Chondrocyte (in vitro differentiated cells): ENCODE measurements at places on chromosomes 2 and 18. TPM values are rescaled to one million over a fixed set of nuclear protein-coding genes. Genes with fewer than 3 reads are reported as not detected.

GRCh38 chr2:96537734-96538486 is 1.4 kb downstream of the ARID5A start:
- no peak for DNase-seq
- H3K27ac ChIP-seq = no peak overlapping the region
- no peaks in the 10 kb centered on the region for H3K27me3 ChIP-seq
- H3K4me3 ChIP-seq = peak overlapping the region; percentile 89

- H3K4me3 ChIP-seq = no peak overlapping the region
- DNase-seq = peak; percentile 17
- H3K27ac ChIP-seq = no peak overlapping the region
- peaks cover 1% of the 10 kb centered on the region for H3K27me3 ChIP-seq
- no peaks in the 10 kb centered on the region for H3K4me1 ChIP-seq
- no peaks in the 10 kb centered on the region for H3K36me3 ChIP-seq
Measured at GRCh38 chr2:72004201-72004915, 143.3 kb downstream of the CYP26B1 start.

DNA sequence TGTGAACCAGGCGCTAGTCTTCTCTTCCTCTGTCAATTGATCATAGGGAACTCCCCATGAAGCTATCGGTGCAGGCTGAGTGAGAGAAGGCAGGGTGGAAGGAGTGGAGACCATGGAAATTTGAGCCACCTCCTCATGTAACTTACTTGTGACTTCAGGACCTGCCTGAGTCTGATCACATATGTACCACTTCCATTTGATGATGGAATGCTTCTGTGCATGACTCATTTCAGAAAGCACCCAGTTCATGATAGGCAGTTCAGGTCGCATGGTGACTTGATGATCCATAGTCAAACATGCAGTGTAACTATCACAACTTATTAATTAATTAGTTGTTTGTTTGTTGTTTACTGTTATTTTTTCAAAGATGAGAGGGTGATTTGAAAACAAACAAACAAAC is 1296.7 kb downstream of the SUCLG1 start:
- DNase-seq = no peak
- no peak overlapping the region for H3K27ac ChIP-seq
- no peaks in the 10 kb centered on the region for H3K4me1 ChIP-seq

DNA sequence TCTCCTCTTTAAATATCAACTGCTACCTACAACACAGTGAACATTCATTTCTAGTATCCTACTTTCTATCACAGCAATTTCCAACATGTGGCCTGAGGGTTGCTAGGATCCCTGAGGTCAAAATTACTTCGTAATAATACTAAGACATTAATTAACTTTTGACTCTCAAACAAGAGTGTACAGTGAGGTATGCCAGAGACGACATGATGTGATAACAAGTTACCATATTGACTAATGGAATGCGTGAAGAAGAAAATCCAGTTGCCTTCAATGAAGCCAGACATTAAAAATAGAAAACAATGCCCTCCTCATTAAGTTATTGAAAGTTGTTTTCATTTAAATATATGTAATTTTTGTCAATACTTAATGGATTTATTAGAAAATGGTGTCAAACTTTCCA is 13.1 kb downstream of the ORC2 start:
- H3K27me3 ChIP-seq = no peaks in the 10 kb centered on the region
- H3K36me3 ChIP-seq = peaks cover 13% of the 10 kb centered on the region
- no peak for DNase-seq

GRCh38 chr2:64698668-64699444 is 45.1 kb upstream of the SERTAD2 start:
- H3K27ac ChIP-seq = peak overlapping the region; percentile 83

- H3K4me3 ChIP-seq = no peak overlapping the region
- H3K36me3 ChIP-seq = peaks cover 1% of the 10 kb centered on the region
- no peaks in the 10 kb centered on the region for H3K27me3 ChIP-seq
- H3K4me1 ChIP-seq = peaks cover 19% of the 10 kb centered on the region
- H3K27ac ChIP-seq = no peak overlapping the region
Measured at GRCh38 chr18:24344509-24344908, 53.1 kb downstream of the OSBPL1A start.

DNA sequence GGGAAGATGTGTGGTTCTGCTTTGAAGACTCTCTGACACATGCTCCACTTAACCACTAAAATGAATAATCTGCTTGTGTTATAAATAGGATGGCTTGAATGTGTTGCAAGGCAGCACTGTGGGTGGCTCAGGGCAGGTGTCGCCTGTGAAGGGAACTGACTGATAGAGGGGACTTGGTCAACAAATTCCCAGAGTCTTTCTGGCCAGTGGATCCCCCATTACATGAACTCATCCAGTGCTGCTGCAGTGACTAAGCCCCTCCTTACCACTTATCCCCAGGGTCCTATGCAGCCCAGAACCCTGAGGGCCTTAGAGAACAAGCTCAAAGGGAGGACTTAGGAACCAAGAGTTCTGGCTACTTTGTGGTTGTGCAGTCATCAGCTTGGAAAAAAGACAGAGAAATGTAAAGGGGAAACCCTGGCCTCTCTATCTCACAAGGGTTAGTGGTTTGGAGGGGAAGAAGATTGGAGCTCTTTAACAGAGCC is 226.2 kb upstream of the TNP1 start:
- peak overlapping the region; percentile 87 for H3K27ac ChIP-seq
- H3K4me3 ChIP-seq = no peak overlapping the region
- DNase-seq = no peak
- peaks cover 23% of the 10 kb centered on the region for H3K4me1 ChIP-seq

DNA sequence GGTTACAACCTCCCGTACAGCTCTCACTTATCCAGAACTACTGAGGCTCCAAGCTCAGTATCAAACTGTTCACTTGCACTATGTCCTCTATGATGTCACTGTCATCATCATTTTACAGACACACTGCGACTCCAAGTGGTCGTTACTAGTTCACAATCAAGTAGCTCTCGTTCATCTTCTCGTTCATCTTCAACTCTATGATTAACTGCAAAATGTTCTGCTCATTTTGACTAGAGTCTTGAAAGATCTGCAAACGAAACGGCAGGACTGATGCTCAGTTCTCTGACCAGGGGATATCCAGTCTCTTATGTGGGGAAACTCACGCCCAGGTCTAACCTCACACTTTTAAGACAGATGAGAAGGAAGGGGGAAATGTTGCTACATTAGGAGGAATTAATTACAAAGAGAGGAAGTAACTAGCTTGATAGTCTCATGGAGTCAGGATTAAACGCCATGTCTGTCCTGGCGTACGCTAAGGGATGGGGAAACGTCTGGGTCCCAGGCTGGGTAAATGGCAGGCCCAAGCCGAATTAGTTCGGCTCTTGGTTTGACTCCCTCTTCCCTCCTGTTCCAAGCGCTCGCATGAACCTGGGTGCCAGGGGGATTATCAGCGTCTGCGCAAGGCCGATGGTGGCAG is 794 bp upstream of the CHCHD5 start:
- peak overlapping the region; percentile 99 for H3K27ac ChIP-seq
- DNase-seq = no peak
- H3K36me3 ChIP-seq = peaks cover 6% of the 10 kb centered on the region
- peak overlapping the region; percentile 85 for H3K4me3 ChIP-seq

DNA sequence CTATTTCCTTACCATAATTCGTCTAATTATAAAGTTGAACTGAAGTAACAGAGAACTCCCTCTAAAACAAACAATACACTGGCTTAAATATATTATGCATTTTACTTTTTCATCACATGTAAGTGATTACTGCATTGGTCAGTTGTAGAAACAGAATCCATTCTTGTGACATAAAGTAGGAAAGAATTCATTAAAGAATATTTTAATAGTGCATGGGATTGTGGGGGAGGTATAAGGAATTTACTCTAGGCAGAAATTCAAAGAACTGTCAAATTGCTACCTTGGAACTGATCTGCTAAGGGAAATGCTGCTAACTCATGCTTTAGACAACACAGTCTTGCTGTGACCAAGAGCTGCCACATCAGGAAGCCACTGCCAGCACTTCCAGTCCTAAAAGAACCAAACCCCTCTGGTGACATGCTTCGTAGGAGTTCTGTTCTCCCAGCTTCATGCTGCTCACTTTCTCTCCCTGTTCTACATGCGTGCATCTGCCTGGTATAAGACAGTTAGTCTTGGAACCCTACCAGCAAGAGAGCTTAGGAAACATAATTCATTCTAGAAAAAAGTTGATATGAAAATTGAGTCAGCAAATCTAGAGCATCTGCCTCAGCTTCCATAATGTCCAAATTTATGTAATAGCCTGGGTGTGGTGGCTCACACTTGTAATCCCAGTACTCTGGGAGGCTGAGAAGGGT is 1137.6 kb upstream of the NXPH2 start:
- no peaks in the 10 kb centered on the region for H3K36me3 ChIP-seq
- peaks cover 9% of the 10 kb centered on the region for H3K4me1 ChIP-seq
- no peaks in the 10 kb centered on the region for H3K27me3 ChIP-seq
- peak overlapping the region; percentile 5 for H3K27ac ChIP-seq
- no peak overlapping the region for H3K4me3 ChIP-seq

- H3K36me3 ChIP-seq = peaks cover 9% of the 10 kb centered on the region
- H3K27ac ChIP-seq = no peak overlapping the region
- DNase-seq = no peak
- H3K4me3 ChIP-seq = no peak overlapping the region
- H3K27me3 ChIP-seq = no peaks in the 10 kb centered on the region
Measured at GRCh38 chr18:27952741-27953140, 224.2 kb downstream of the CDH2 start.

DNA sequence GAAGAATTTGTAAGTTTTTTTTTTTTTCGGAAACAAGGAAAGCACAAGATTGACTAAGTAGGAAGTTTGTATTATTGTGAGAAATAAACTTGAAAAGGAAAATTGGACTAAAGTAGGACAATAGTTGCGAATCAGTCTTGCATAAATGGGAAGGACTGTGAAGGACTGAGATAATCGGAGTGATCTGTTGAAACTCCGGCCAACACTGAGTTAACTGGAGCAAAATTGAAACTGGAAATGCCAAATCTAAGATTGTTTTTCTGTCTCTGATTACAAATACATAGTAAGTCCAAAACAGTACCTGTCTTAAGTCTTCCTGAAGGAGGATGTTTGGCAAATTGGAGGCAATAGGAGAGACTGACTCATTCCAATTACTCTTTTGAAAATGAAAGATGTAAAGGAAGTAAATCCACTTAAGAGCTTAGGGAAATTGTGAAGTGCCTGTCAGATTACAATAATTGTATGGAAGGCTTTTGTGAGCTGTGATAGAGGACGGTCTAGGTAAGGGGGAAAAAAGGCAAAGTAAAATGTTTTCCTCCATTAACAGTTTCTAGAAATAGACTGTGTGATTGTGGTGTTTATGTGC is 204.9 kb upstream of the CYRIA start:
- no peak overlapping the region for H3K27ac ChIP-seq
- no peaks in the 10 kb centered on the region for H3K4me1 ChIP-seq
- H3K36me3 ChIP-seq = no peaks in the 10 kb centered on the region
- no peak for DNase-seq

DNA sequence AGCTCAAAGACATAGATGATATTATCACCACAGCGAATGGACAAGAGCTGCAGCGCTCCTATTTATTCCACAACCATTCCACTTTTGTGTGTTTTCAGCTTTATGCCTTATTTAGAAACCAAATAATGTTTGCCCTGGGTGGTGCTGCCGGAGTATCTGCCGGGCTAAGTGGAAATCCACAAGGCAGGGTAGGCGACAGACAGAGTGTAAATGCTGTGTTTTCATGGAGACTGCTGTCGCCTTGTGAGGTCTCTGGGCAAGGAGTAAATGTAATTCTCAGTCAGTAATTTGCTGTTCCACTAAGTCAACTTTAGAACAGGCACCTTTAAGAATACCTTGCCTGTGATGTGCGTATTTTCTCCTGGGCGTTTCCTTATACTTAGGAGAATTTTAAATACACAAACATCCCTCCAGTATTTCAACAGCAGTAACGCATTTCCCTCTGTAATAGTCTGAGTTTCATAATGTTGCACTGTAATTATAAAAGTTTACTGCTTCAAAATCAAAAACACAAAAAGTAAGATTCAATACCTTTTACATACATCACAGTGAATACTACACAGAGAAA is 60.9 kb downstream of the COBLL1 start:
- no peaks in the 10 kb centered on the region for H3K36me3 ChIP-seq
- no peak overlapping the region for H3K4me3 ChIP-seq
- H3K27me3 ChIP-seq = no peaks in the 10 kb centered on the region
- H3K27ac ChIP-seq = no peak overlapping the region

Gene ZNF514
- 12.1 to 16.3 TPM (median 14.3 TPM) in 3 replicates for total RNA-seq

Gene DSEL
- total RNA-seq = 49.3 to 86.6 TPM (median 49.8 TPM) in 3 replicates

Gene GTF3C2
- 42.0 to 55.3 TPM (median 43.2 TPM) in 3 replicates for total RNA-seq

Gene KCNG2
- total RNA-seq = not detected in 3 replicates

Gene KCNE4
- 7.4 to 23.2 TPM (median 22.3 TPM) in 3 replicates for total RNA-seq

Gene TFCP2L1
- 0.02 TPM in 1 of 3 replicates, not detected in the others for total RNA-seq

Gene TTLL4
- total RNA-seq = 20.3 to 21.3 TPM (median 20.7 TPM) in 3 replicates

Gene RAPH1
- total RNA-seq = 58.9 to 71.6 TPM (median 71.5 TPM) in 3 replicates
